ENCODE measurements at places on chromosomes 16 and 17. TPM values are rescaled to one million over a fixed set of nuclear protein-coding genes. Genes with fewer than 3 reads are reported as not detected.

GRCh38 chr16:68713361-68713760 lies 23.7 kb upstream of the CDH1 start:
- no peaks in the 10 kb centered on the region for H3K36me3 ChIP-seq
- no peak overlapping the region for H3K27ac ChIP-seq
- DNase-seq = no peak
- no peak overlapping the region for H3K4me3 ChIP-seq
- H3K4me1 ChIP-seq = no peaks in the 10 kb centered on the region

DNA sequence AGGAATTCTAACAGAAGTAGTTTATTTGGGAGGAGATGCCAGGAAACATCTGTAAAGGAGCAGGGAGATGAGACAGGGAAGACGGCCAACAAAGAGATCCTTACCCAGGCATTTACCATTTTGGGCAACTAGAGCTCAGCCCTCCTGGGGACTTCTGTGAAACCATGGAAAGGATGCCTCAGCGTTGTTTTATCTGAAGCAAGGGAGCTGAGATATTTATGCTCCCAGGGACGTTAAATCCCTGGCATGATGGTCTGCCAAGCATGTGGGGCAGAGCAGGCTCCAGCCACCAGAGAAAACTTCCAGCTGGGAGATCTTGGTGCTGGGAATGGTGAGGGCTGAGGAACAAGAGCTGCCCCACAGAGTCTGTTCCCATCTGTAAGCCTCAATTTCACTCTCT lies 114.8 kb upstream of the FOXF1 start:
- H3K4me1 ChIP-seq = peaks cover 22% of the 10 kb centered on the region
- H3K27ac ChIP-seq = peak overlapping the region; percentile 86
- no peaks in the 10 kb centered on the region for H3K27me3 ChIP-seq
- no peaks in the 10 kb centered on the region for H3K36me3 ChIP-seq
- no peak for DNase-seq

DNA sequence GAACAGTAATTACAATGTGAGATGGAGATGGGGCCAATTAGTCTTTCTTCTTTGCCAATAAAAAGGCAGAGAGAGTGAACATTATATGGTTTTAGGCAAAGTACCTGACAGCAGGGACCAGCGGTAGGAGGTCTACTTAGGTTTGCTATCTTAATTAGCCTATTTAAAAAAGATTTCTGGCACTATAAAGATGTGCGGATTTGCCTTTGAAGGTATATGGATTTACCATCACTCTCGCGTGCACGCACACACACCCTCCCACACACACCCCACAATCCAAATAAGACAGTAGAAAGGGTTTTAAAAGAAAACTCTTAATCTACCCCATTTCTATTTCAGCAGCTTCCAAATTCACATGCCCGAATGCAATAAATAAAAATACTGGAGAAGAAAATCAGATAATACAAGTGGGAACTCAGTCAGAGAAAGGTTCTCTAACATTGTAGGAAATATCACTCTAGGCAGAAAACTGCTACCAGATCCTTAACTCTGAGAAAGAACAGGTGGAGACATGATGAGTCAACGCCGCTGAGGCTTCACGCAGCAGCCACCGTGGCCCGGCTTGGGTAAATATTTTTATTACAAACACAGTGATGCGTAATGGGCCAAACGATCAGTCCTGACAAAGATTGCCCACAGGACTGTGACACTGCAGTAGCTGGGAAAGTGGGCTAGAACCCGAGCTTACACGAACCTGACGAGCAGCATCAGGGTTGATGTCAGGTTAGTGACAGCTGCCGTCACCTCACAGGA lies 66.6 kb upstream of the AXIN2 start:
- peak overlapping the region; percentile 66 for H3K27ac ChIP-seq
- H3K4me1 ChIP-seq = no peaks in the 10 kb centered on the region

GPR179 gene
- under 0.01 TPM for total RNA-seq

CCL2 gene
- total RNA-seq = 7.1 TPM

Measured in esophagus muscularis mucosa (tissue), 4 donors.